Inflammatory macrophage treated with lipopolysaccharide for 4 hours (primary cell): ENCODE measurements at places on chromosomes 2 and 18.

- no peak for DNase-seq
Observed at GRCh38 chr2:1612391-1613077, 131.8 kb downstream of the PXDN start.

DNA sequence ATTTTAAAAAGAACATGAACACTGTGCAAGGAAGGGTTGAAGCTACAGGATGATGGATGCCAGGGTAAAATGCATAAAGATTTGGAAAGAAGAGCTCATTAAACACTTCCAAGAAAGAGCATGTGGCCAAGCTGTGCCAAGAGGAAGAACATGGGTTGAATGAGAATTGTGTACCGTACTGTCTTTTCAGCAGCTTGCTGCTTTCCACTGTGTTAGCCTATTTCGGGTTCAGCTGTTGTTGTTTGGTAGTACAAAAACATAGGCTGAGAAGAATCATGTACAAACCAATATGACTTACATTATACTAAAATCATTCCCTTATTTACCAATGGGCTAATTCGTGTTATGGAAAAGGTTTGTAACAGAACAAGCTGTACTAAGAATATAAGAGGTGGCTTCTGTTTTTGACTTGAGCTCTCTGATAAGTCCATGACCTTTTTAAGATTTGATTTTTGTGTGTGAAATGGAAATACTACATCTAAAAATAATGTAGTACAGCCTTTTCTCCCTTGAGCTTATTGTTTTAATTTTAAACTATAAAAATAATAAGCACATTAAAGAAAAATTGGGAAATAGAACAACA lies 188.3 kb upstream of the STON1 start:
- no peak for DNase-seq

- DNase-seq = no peak
Observed at GRCh38 chr2:129925381-129925780, 54.1 kb upstream of the RAB6C start.

DNA sequence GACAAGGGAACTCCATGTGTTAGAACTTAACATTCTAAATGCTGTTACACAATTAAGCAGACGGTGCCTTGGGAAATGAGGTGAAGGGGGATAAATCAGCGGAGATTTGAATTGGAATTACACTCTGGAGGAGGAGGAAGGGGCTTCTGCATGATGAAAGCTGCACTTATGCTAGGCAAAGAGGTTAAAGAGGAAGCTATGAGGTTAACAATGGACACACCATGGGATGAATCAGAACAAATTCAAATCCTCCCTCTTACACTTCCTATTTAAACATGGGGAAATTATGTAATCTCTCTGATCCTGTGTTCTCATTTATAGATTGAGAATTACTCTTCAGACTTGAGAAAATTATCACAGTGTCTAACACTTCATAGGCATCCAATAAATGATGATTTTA lies 121.5 kb upstream of the SIX2 start:
- peak; percentile 83 for DNase-seq

- DNase-seq = no peak
Observed at GRCh38 chr2:203972066-203972465, 35.5 kb downstream of the ICOS start.

DNA sequence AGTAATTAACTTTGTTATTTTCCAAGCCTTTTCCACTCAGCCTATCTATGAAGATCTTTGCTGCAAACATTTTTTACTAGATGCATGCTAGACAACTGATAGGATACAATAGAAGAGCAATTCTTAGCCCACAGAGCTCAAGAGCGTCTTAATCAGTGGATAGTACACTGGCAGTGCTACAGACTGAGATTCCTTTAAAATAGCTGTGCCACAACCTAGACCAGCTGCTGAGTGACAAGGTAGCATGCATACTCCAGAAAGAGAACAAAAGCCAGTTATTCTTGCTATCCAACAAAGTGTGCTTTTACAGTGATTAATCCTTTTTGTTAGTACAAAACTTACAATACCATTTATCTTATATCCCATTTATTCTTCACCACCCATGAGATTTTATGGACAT lies 507.9 kb upstream of the SYT4 start:
- no peak for DNase-seq

- DNase-seq = no peak
Observed at GRCh38 chr18:79544386-79544963, 135.1 kb upstream of the CTDP1 start.

- DNase-seq = peak; percentile 66
Observed at GRCh38 chr18:3712491-3712890, 262.5 kb downstream of the TGIF1 start.

DNA sequence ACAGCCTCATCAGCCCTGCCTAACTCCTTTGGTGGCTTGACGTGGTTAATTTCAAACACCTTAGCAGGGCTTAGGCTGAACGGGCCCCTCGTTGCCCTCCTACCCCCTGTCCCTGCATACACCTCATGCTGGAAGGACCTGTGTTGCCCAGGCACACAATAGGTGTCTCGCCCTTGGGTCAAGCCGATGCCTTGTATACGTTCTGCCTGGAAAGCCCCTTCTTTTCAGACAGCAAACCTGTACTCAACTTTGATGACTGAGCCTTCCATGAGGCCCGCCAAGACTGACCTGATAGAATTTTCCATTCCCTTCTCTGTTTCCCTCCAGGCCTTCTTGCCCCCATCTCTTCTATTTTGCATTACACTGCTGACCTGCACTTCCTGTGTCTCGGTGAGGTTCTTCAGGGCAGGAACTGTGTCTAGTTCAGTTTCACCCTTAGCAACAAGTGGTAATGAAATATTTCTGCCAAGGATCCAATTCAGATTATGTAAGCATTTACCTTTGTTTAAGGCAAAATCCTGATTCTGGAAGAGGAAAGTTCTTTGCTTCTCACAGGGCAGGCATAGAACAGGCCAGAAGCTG lies 7.9 kb downstream of the GREB1 start:
- no peak for DNase-seq

DNA sequence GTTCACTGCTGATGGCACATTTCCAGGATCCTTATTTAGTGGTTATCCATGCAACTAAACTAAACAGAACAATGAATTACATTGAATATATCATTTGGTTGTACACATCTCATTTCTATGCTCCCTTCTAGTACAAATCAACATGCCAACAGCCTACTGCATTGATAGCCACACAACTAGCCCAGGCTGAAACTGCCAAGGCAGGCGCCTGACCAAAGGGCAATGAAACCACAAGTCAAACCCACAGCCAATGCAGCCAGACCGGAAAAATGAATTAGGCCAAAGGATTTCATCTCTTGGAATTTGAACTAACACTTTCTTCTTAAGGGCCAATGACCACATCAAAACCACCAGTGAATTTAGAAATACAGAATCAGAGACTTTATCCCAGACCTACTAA lies 196.4 kb downstream of the NOL4 start:
- no peak for DNase-seq

DNA sequence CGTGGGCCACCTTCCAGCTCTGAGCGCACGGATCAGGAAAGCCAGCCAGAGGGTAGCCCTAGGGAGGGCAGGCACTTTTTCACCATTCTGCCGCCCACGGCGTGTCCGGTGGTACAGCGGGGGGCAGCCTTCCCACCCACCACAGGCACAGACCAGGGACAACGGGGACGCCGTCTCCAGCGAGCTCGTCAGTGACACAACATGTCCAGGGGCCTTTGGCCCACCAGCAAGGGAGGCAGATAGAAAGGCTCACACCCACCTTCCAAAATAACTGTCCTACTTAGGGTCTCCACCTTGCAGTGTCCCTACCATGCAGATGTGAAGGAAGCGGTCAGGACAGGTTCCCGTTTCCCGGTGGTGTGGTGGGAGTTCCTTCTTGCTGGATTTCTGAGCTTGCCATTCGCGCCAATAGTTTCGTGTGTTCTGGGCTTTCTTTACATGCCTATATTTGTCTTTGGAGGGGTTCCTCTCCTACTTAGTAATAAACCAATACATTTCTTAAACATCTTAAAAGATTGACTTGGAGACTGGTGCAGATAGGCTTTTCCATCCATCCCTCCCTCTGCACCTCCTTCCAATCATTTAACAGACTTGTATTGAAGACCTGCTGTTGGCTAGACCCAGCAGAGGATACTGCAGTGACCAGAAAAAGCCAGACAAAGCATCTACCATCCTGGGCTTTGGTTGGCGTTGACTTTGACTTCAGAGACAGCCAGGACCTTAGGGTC lies 872 bp downstream of the ASB1 start:
- DNase-seq = no peak

DNA sequence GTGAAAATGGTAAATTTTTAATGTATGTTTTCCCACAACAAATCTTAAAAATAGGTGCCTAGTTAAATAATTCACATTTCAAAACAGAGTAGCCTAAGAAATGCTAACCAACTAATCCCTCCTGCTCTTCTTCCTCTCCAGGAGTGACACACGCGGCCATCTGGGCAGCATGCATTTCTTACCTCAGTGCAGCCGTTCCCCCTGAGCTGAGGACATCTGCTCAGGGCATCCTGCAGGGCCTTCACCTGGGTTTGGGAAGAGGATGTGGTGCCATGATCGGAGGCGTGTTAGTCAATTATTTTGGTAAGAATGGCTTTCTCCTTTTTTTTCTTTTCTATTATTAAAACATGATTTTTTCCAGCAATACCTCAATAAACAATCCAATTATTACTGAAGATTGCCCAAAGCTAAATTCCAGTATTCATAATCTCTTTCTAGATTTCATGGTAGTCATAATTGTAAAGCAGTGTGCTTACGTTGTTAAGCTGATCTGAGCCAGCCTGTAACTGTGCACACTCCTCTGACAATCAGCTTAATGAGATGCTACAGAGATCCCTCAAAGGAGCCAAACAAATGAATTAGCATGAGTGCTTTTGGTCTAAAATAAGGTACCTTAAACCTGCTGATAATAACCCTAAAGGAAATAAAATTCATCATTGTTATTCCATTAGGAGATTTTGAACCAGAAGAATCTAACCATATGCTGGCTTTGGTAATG lies 45.8 kb downstream of the NEMP2 start:
- no peak for DNase-seq

- no peak for DNase-seq
Observed at GRCh38 chr2:215320679-215321078, 8.8 kb downstream of the ATIC start.

DNA sequence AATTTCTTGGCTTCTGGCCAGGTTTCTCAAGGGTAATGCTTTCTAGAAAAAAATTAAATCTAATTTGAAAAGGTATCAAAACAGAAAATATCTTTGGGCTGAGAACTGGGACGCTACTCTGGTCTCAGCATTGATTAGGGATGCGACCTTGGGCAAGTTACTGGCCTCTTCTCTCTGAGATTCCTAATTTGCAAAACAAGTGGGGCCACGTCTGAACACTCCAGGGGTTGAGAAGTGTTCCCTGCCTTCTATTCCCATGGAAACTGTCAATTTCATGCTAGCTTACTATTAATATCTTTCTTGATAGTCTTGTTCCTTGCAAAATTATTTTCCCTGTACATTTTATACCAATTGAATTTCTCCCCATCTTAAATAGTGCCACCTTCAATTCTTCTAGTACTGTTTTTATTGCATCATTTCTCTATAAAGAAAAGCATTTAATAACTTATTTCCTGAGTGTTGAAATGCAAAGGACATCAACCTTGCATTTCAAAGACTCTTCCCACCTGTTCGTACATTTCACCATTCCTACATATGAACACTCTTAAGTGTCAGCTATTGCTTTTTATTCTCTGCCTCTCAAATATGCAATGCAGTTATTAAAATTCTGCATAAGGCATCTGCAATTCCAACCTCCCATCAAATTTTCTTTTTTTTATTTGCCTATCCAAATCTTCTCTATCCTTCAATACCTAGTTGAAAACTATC lies 118.3 kb upstream of the DSEL start:
- DNase-seq = no peak
